ENCODE measurements at places on chromosomes 12 and 14.
A peak's percentile ranks its signal among the peaks of the same experiment; 100 is the strongest.

DNA sequence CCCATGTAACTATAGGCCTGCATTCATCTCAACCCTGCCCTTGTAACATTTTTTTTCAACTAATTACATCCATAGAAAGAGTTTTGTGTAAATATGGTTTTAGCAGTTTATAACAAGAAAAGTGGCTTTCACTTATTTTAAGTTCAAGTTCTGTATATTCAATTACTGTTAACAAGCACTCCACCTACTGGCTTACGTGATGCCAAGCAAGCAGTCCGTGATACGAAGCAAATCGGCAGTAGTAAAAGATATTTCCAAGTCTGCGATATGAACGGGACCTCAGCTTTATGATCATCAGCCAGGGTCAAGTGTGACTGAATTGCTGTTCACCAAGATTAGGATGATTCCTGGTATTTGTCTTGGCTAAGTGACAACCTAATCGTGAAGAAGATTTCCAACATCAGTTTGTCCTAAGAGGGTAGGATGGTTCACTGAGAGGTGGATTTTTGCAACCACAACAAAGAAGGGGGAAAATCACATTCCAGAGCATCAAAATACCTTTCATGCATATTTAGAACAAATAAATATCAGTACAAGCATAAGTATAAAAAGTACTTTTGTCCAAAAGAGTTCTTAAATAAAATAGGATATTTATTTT is 456.2 kb downstream of the FOXG1 start:
- DNase-seq, result peak; percentile 21

DNA sequence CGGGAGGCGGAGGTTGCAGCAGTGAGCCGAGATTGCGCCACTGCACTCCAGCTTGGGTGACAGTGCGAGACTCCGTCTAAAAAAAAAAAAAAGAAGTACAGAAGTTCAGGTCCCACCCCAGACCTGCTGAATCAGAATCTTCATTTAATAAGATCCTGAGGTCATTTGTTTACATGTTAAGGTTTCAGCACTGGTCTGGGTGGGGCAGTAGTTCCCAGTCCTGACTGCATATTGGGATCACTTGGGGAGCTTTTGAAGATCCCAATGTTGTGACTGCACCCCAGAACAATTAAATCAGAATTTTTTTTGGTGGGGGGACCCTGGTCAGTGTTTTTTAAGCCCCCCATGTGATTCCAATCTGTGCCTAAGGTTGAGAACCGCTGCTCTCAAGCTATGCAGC is 11.7 kb upstream of the COL2A1 start:
- DNase-seq, result peak; percentile 18

DNA sequence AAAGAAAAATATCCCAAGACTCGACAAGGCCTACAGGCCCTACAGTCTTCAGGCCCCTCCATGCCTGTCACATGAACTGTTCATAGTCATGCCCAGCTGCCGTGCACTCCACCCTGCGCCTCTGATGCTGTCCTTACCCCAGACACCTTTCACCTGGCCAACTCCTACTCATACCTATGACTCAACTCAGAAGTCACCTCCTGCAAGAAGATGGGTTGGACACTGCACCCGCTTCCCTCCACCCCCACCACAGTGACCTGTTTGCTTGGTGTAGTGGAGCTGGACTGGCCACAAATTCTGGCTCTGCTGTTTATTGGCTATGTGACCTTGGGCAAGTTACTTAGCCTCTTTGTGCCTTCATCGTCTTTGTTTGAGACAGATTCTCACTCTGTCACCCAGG is 56.2 kb downstream of the PHETA1 start:
- DNase-seq, result no peak

DNA sequence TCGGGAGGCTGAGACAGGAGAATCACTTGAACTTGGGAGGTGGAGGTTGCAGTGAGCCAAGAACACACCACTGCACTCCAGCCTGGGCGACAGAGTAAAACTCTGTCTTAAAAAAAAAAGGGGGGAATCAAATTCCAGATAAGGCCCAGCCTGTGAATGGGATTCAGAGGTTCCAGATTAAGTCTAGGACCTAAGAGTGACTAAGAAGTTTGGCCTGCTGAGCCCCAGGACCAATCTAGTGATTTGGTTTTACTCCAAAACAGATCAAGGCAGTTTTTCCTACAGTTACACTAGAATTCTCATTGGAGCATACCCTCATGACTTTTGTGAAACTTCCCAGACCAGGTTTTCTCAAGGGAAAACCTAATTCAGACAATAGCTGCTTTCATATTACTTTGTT is 22.8 kb downstream of the EXOC5 start:
- no peak for DNase-seq

DNA sequence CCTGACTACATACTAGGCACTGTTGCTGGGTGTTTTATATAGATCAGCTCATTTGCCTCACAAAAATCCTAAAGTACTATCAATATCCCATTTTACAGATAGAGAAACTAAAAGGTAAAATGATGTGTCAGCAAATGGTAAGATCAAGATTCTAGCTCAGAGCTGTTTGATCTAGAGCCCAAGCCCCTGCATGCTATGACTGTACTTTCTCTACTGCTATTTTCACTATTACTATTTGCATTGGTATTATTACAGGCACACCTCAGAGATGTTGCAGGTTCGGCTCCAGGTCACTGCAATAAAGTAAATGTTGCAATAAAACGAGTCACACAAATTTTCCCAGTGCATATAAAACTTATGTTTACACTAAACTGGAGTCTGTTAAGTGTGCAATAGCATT is 10.9 kb downstream of the ISCU start:
- DNase-seq, result no peak

DNA sequence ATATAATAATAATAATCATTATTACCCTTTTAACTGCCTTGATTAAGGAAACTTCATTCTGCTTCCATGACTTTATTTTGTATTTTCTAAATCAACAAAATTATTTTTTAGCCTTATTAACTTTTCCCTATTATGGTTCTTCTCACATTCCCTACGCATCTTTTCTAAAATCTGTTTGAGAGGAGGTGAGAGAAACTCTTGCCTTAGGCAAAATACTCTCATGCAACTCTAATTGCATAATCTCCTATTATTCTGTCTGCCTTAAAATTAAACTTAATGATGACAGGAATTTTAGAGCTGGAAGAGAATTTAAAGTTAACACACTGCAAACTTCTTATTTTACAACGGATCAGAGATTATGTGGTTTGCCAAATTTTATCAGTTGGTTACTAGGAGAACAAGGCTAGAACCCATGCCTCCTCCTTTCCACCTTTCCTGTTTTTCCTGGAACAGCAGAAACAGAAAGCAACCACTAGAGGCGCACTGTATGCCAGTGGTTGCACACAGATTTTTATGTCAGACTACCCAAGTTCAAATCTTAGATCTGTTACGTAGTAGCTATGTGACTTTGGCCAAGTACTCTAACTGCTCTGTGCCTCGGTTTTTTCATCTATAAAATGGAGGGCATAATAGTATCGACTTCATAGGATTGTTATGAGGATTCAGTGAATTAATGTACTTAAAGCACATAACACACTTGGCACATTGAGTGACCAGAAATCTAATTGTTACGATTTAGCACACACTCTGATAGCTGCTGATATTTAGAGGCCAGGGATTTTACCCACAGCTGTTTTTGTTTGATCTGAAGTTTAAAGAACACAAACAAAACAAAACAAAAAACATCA is 4.3 kb upstream of the BRMS1L start:
- DNase-seq, result peak; percentile 17

GRCh38 chr12:1576410-1577241 is 17.8 kb downstream of the FBXL14 start:
- DNase-seq, result no peak

DNA sequence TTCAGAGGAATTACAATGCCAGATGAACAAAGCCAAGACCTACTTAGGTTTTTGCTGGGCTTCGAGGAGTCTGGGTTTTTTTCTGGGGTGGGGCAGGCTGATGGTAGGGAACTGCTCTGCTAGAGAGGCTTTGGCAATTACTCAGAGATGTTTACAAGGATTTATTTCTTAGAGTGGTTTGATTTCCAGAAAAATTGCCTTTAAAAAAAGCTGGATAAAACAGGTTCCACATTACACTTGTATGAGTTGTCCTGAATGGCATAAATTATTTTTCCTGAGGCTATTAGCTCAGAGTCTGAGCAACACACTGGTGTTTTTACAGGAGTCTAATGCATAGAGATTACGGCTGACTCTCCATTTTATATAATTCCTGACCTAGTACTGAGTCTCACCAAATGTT is 118.5 kb upstream of the FRMD6 start:
- DNase-seq, result no peak

GRCh38 chr12:98418357-98419075 is 96.9 kb upstream of the TMPO start:
- peak; percentile 92 for DNase-seq

DNA sequence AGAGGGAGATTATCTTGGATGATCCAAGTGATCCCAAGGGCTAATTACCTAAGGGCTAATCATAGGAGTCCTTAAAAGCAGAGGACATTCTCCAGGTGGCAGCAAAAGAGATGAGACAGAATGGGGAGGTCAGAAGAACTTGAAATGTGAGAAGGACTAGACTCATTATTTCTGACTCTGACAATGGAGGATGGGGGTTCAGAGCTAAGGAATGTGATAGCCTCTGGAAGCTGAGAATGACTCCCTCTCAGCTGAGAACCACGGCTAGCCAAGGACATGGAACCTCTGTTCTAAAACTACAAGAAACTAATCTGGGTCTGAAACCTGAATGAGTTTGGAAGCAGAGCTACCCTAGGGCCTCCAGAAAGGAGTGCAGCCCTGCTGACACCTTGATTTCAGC is 35.6 kb upstream of the ANKS1B start:
- no peak for DNase-seq

Data from Caki2 (cell line).